ENCODE measurements at places on chromosomes 13 and 19.

DNA sequence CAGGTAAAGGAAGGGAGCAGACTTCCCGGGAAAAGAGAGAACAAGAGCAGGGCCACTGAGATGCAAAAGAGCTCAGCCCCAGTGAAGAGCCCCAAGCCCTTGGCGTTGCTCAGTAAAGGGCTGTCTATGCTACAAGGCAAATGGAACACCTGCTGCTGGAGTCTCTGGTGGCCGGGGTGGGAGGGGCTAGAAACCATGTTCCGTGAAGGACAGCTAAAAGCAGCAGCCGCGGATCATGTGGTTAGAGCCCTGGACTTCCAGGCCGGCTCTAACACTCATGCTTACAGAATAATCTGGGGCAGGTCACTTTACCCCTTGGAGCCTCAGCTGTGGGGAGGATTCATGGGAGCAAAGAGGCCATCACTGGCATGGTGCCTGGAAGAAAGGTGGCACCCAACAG is 17.8 kb downstream of the POU2F2 start:
- no peak for DNase-seq

- no peak for DNase-seq
Measured at GRCh38 chr19:19111136-19111835, 27.0 kb downstream of the TMEM161A start.

GRCh38 chr19:53158119-53158656 is 665 bp downstream of the ZNF347 start:
- no peak for DNase-seq

- DNase-seq = no peak
Measured at GRCh38 chr19:53818756-53819155, 5.4 kb downstream of the NLRP12 start.

DNA sequence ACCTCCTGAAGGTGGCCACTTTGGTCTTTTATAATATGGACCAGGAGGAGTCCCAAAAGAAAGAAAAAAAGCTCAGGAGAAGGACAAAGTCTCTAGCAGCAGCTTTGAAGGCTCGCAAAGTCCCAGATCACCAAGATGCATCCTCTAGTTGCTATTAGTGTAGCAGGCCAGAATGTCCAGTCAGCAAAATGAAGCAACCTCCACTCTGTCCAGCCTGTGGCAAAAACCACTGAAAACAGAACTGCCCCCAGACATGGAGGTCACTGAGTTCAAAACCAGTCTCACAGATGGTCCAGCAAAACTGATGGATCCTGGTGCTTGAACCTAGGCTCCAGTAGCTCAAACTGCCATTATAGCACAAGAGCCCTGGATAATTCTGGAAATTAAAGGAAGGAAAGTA is 10.4 kb downstream of the LILRB4 start:
- no peak for DNase-seq

- DNase-seq = no peak
Measured at GRCh38 chr19:18280247-18281081, 958 bp downstream of the JUND start.

GRCh38 chr13:41313117-41313516 is 2.0 kb downstream of the NAA16 start:
- no peak for DNase-seq

GRCh38 chr19:45641274-45642105 is 2.3 kb upstream of the EML2 start:
- no peak for DNase-seq

DNA sequence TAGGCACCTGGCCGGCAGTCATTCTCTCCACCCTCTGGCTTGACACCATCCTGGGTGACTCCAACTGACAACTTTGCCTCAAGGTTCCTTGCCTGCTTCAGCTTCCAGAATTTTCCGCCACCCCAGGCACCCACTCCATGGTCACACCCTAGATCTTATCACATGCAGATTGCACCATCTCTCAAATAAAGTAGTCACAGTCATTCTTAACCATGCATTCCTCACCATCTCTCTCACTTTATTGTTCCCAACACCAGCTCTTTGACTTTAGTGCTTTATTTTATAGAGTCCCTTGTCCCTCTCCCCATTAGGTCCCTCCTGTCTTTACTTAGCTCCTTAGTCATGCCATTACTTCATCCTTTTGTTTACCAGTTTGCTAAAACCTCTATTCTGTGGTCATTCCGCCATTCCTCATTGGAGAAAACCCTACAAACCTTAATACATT is 351.7 kb downstream of the SPRY2 start:
- DNase-seq = no peak

- DNase-seq = no peak
Measured at GRCh38 chr19:38400361-38400760, 2.5 kb upstream of the FAM98C start.

- no peak for DNase-seq
Measured at GRCh38 chr19:39709026-39709872, 5.0 kb downstream of the LGALS14 start.

GRCh38 chr13:51519771-51520216 is 64.5 kb upstream of the WDFY2 start:
- no peak for DNase-seq

- DNase-seq = no peak
Measured at GRCh38 chr19:9782338-9782737, 13.8 kb upstream of the ZNF846 start.

DNA sequence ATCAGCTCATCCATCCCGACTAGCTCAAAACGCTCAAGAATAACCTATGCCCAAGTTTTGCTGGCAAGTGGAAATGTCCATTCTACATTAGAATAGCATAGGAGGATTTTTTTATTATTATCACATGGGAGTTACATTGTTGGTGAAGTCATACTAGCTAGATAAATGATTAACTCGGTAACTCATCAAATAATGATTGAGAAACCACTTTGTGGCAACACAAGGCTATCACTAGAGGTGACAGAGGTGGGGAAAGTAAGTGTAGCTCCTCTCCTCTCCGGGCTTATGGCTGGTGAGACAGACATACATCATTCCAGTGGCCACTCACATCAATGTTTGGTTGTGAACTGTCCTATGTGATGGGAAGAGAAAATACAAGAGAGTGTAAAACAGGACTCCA is 161.6 kb downstream of the ZIC5 start:
- DNase-seq = no peak

GRCh38 chr13:40155201-40155600 is 499.7 kb downstream of the COG6 start:
- no peak for DNase-seq

- no peak for DNase-seq
Measured at GRCh38 chr19:17121736-17122293, 46.2 kb downstream of the MYO9B start.

DNA sequence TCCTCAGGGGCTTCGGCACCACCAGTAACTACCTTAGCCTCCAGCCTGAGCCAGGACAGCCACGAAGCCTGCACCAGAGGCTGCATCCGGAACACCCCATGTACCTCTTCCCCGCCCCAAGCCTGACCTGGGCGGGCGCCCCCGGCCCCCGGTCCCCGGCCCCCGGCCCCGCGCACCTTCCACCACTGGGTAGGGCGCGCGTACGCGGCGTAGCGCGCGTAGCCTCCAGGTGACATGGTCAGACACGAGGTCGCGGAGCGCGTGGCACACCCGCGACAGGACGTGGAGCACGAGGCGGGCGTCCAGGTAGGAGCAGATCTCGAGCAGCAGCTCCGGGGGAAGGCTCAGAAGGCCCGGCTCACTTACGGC is 450 bp downstream of the FBXW9 start:
- no peak for DNase-seq

GRCh38 chr19:44712864-44713515 is 14.0 kb downstream of the CEACAM16 start:
- no peak for DNase-seq

DNA sequence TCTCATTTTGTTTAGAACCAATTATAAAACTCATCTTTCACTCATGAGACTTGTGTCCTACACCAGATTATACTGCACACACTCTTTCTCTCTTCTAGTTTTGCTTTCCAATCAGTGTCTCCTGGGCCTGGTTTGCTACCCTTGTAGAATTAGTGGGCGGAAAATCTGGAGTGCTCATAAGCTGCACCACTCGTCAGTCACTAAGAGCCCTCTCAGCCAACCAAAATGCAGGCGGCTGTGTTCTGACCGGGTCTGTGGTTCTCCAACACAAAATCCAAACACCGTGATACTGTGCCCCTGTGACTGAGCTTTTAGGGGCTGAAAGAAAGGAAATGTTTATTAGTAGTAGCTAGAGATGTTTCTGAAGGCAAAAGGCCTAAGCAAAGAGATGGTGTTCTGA is 83.7 kb upstream of the OBI1 start:
- DNase-seq = no peak

DNA sequence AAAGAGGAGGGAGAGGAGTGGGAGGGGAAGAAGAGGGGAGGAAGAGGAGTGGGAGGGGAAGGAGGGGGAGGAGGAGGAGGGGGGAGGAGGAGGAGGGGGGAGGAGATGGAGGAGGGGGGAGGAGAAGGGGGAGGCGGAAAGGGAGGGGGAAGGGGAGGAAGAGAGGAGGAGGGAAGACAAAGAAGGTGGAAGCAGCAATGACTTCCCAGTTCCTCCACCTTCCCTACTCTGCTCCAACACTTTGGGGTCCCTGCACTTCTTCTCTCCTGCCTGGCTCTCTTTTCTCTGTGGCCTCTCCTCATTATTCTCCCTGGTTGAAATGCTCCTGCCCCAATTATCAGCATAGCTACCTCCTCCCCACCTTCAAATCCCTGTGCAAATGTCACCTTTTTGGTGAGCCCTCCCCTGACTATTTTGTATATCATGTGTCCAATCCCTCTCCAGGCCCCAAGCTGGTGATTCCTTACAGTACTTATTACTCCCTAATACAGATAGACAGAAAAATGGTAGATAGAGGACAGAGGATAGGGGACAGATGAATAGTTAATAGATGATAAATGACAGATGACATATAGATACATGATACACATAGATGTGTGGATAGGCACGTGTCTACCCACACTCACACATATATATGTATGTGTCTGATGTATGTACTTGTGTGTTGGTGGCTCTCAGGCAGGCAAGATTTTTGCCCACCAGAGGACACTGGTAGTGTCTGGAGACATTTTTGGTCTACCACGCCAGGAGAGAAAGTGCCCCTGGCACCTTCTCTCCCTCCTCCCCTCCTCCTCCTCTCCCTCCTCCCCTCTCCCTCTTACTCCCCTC is 25.2 kb downstream of the NLRP9 start:
- no peak for DNase-seq

GRCh38 chr13:35995136-35995535 is 136.0 kb downstream of the DCLK1 start:
- DNase-seq = no peak

GRCh38 chr19:30810726-30811125 is 438.5 kb downstream of the ZNF536 start:
- no peak for DNase-seq

- DNase-seq = no peak
Measured at GRCh38 chr19:648305-648704, 8.6 kb downstream of the FGF22 start.
